ENCODE measurements at places on chromosomes 4 and X. TPM values are rescaled to one million over a fixed set of nuclear protein-coding genes. Genes with fewer than 3 reads are reported as not detected.

DNA sequence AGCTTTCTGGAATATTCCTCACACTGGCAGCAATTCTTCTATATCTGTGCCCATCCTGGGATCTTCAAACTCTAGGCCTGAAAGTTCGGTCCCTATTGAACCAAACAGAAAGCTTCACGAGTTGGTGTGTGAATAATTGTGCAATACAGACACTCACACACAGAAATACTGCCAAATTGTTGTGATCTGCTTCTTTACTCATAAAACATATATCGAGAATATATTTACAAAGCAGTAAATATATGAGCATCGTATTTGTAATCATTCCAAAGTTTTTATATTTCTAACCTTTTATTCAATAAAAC, 56.6 kb upstream of the BEX4 start:
- DNase-seq, result no peak

The NDP gene
- 0.66 TPM for total RNA-seq

DNA sequence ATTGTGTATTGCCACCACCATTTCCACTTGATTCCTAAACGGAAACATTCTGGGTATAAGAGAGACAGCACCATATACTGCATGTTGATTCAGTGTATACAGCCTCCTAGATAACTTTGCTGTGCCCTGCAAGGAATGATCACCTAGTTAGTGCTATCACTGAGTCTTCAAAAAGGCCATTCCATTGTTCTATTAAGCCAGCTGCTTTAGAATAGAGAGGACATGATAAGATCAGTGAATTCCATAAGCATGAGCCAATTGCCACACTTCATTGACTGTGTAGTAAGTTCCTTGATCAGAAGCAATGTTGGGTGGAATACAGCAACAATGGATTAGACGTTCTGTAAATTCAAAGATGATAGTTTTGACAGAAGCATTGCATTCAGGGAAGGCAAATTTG, 1047.3 kb downstream of the PCDH18 start:
- no peak for DNase-seq

- DNase-seq, result no peak
Measured at GRCh38 chrX:123487669-123488068, 245.2 kb downstream of the THOC2 start.

- no peak for DNase-seq
Measured at GRCh38 chr4:21490682-21491081, 457.9 kb downstream of the KCNIP4 start.

The NKX6-1 gene
- total RNA-seq, result not detected
